ENCODE measurements at places on chromosomes 5 and 9. TPM values are rescaled to one million over a fixed set of nuclear protein-coding genes. Genes with fewer than 3 reads are reported as not detected.
A peak's percentile ranks its signal among the peaks of the same experiment; 100 is the strongest.

DNA sequence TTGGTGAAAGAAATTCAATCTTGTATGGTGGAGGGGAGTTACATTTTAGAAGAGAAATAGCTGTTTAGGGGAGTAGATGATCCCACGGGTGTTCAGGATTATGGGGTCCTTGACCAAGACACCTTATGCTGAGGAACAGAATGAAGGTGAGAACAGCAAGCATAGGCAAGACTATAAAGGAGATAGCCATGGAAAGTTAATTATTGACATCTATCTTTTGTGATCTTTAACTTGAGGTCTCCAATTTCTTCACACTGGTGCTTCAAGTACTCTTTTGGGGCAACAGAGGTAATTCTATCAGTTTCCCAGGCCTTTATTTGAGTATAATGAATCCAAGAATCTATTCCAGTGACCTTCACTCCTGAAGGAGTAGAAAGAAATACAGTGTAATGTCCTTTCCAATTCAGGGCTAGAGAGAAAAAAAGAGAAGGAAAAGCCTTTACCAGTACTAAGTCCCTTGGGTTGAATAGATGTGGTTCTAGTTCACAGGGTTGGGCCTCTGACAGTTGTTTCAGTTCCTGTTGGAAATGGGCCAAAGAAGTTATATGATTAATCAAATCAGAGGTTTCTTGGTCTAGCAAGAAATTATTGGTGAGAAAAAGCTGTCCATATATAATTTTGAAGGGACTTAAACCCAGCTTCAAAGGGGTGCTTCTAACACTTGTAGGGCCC is 2104.1 kb upstream of the ACO1 start:
- H3K27me3 ChIP-seq = no peaks in the 10 kb centered on the region
- H3K27ac ChIP-seq = no peak overlapping the region
- DNase-seq = no peak

DNA sequence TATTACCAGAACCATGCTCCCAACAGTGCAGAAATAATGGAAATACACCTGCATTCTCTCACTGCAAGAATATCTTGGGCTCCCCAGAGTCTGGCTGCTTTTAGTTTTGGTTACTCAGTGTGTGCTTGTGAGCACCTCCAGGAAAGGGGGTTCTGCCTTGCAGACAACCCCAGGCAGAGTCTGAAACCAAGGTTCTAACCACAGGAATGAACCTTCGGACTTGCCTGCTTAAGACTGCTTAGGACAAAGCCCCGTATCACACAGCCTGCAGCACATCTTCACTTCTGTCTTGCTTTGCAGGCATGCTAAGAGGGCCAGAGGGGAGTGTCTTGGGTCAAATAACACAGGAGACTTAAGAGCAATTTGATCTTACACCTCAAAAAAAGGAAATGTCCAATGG is 94.8 kb upstream of the SPATA31C2 start:
- H3K4me3 ChIP-seq = no peak overlapping the region
- H3K4me1 ChIP-seq = peaks cover 5% of the 10 kb centered on the region
- DNase-seq = no peak

- H3K27ac ChIP-seq = no peak overlapping the region
- no peaks in the 10 kb centered on the region for H3K36me3 ChIP-seq
- H3K27me3 ChIP-seq = no peaks in the 10 kb centered on the region
- no peaks in the 10 kb centered on the region for H3K4me1 ChIP-seq
- no peak overlapping the region for H3K4me3 ChIP-seq
Measured at GRCh38 chr5:28603869-28604268, 1565.5 kb upstream of the CDH9 start.

DNA sequence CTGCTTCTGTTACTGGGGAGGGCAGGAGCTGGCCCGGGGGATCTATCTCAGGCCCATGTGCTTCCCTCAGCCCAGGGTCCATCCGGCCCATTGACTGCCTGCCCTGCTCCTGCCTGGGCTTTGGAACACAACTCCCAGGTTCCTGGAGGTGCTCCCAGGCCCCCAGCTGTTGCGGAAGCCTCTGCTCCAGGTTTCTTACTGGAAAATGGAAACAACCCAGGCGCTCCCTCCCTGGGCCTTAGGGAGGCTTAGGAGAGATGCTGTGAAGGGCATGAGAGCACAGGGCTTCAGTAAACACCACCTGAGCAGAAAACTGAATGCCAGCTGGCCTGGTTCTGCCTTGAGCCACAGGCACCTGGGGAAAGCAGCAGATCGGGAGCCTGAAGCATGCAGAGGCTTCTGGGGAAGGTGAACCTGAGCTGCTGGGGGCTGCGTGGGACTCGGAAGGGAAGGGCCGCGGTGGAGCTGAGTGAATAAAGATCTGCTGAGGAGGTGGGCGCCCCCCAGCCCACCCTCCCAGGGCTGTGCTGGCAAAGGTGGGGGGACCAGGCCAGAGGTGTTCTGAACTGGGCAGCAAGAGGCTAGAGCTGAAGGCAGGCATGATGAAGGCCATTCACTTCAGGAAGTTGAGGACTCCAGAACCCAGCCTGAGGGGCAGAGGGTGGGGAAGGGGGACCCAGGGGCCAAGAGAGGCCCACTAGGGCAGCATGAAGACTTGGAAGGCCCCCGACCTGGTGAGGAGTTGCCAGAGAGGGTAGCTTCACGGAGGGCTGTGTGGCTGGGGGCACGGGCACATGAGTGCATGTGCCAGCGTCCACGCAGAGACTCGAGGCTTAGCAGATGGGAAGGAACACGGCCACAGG is 64.8 kb downstream of the SHB start:
- H3K4me3 ChIP-seq = no peak overlapping the region
- H3K27ac ChIP-seq = no peak overlapping the region
- H3K4me1 ChIP-seq = peaks cover 8% of the 10 kb centered on the region
- H3K27me3 ChIP-seq = no peaks in the 10 kb centered on the region
- DNase-seq = no peak
- no peaks in the 10 kb centered on the region for H3K36me3 ChIP-seq

- no peaks in the 10 kb centered on the region for H3K36me3 ChIP-seq
- H3K4me3 ChIP-seq = no peak overlapping the region
- H3K27me3 ChIP-seq = no peaks in the 10 kb centered on the region
- H3K4me1 ChIP-seq = peaks cover 5% of the 10 kb centered on the region
- no peak for DNase-seq
Measured at GRCh38 chr9:137680444-137681358, 61.9 kb downstream of the EHMT1 start.

The SAXO1 gene
- total RNA-seq = 0.16 TPM

The PCDHGB7 gene
- 21.3 TPM for total RNA-seq

DNA sequence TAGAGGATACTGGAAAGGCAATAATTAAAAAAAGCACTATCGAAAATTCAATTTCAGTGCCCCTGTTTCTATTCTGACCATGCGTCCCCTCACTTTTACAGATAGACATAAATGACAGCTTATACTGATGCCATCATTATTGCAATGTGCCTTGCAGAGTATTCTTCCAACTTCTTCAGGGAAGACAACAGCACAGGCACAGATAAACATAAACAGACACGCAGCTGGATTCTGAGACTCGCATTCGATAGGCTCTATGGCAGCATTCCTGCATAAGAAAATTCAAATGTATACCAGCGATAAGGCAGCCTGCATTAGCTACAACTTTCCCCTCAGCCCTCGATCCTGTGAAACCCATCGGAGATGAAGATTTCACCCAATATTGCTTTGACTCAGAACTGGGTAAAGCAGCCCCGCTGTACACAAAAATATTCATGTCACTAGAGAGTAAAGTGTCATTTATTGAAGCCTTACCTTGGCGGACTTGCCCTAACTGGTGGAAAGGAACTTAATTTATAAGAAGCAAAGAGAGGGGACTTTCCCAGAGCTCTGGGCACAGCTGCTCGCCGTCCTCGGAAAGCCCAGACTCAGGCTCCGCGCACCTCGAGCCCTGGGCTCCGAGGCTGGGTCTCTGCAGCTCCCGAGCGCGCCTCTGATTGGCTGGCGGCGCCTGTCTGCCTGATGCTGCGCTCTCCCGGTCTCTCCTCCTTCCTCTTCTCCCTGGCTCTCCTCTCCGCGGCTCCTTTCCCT is at the start of gene CDH18:
Gene CDH18 (minus strand): TSS at position 589 of the 750 bp plus-strand sequence. CDS start 149,214 bp downstream, outside the sequence.
- no peaks in the 10 kb centered on the region for H3K4me1 ChIP-seq
- H3K36me3 ChIP-seq = no peaks in the 10 kb centered on the region
- peak within 1 kb of the TSS; percentile 2 for H3K4me3 ChIP-seq

- no peak overlapping the region for H3K4me3 ChIP-seq
- DNase-seq = no peak
- H3K4me1 ChIP-seq = peaks cover 6% of the 10 kb centered on the region
- H3K27ac ChIP-seq = peak overlapping the region; percentile 74
Measured at GRCh38 chr9:2023532-2023931, 8.4 kb downstream of the SMARCA2 start.

- H3K27me3 ChIP-seq = no peaks in the 10 kb centered on the region
- H3K4me1 ChIP-seq = no peaks in the 10 kb centered on the region
- no peak overlapping the region for H3K4me3 ChIP-seq
- H3K27ac ChIP-seq = no peak overlapping the region
Measured at GRCh38 chr9:69877852-69878514, 57.4 kb downstream of the CFAP95 start.

The NFIB gene
- total RNA-seq = 95.2 TPM

- peak overlapping the region; percentile 41 for H3K4me3 ChIP-seq
- no peaks in the 10 kb centered on the region for H3K4me1 ChIP-seq
- H3K27ac ChIP-seq = peak overlapping the region; percentile 66
- no peak for DNase-seq
- no peaks in the 10 kb centered on the region for H3K27me3 ChIP-seq
- no peaks in the 10 kb centered on the region for H3K36me3 ChIP-seq
Measured at GRCh38 chr5:26482076-26482809, 556.1 kb downstream of the CDH9 start.

GRCh38 chr9:8802242-8802641 is 1002.7 kb upstream of the DMAC1 start:
- H3K36me3 ChIP-seq = no peaks in the 10 kb centered on the region
- DNase-seq = no peak
- no peak overlapping the region for H3K4me3 ChIP-seq
- H3K27ac ChIP-seq = no peak overlapping the region
- no peaks in the 10 kb centered on the region for H3K4me1 ChIP-seq

The EGFLAM gene
- total RNA-seq = 19.5 TPM

DNA sequence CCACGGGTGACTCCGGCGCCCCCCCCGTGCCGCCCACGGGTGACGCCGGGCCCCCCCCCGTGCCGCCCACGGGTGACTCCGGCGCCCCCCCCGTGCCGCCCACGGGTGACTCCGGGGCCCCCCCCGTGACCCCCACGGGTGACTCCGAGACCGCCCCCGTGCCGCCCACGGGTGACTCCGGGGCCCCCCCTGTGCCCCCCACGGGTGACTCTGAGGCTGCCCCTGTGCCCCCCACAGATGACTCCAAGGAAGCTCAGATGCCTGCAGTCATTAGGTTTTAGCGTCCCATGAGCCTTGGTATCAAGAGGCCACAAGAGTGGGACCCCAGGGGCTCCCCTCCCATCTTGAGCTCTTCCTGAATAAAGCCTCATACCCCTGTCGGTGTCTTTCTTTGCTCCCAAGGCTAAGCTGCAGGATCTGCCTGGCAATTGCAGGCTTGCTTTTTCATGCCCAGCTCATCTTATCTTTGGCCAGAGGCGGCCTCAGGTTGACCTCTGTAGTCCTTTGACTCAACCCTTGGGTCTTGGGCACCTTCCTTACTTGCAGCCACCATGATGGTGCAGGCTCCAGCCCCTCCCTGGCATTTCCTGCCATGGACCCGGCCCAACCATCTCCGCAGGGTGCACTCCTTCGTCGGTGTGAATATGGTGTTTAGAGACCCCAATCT is 9.8 kb downstream of the CEL start:
- no peak for DNase-seq
- no peaks in the 10 kb centered on the region for H3K4me1 ChIP-seq
- no peaks in the 10 kb centered on the region for H3K36me3 ChIP-seq
- H3K27me3 ChIP-seq = no peaks in the 10 kb centered on the region

- H3K36me3 ChIP-seq = no peaks in the 10 kb centered on the region
- H3K27me3 ChIP-seq = no peaks in the 10 kb centered on the region
- no peaks in the 10 kb centered on the region for H3K4me1 ChIP-seq
- DNase-seq = no peak
- H3K27ac ChIP-seq = no peak overlapping the region
- H3K4me3 ChIP-seq = no peak overlapping the region
Measured at GRCh38 chr9:102054811-102055210, 316.4 kb upstream of the GRIN3A start.

The IFNA10 gene
- not detected for total RNA-seq

The DND1 gene
- total RNA-seq = 2.6 TPM

The MPDZ gene
- total RNA-seq = 44.2 TPM

- no peaks in the 10 kb centered on the region for H3K4me1 ChIP-seq
- no peak overlapping the region for H3K27ac ChIP-seq
- DNase-seq = no peak
Measured at GRCh38 chr5:181173420-181174342, 26.3 kb downstream of the OR2V2 start.

DNA sequence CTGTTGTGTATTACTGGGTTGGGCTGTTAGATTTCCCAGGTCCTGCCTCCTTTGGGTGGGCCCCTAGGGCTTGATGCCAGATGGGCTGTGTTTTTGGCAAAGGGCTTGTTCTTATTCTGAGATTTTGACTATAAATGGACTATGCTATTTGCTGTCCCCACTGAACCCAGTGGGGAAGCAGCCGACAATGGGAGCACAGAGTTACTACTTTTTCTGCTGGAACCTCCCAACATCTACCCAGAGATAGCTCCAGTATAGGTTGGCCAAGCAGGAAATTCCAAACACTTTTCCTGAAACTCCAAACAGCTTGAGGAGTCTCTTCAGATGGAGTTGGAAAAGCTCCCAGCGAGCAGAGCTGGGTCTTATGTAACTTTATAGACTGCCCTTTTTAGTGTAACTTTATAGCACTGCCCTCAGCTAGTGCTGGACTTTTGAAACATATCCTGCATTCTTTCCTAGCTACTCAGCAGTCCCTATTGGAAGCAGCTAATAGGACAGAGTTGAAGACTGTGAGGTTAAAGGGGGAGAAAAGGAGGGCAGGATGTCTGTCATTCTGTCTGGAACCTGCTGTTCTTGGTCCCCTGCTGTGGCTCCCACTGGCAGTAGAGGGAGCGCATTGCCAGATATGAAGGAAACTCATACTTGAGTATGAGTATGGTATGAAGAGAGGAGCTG is 21.0 kb downstream of the RUSC2 start:
- H3K4me3 ChIP-seq = peak overlapping the region; percentile 2
- no peaks in the 10 kb centered on the region for H3K4me1 ChIP-seq
- DNase-seq = peak; percentile 62
- no peaks in the 10 kb centered on the region for H3K27me3 ChIP-seq
- H3K36me3 ChIP-seq = no peaks in the 10 kb centered on the region

DNA sequence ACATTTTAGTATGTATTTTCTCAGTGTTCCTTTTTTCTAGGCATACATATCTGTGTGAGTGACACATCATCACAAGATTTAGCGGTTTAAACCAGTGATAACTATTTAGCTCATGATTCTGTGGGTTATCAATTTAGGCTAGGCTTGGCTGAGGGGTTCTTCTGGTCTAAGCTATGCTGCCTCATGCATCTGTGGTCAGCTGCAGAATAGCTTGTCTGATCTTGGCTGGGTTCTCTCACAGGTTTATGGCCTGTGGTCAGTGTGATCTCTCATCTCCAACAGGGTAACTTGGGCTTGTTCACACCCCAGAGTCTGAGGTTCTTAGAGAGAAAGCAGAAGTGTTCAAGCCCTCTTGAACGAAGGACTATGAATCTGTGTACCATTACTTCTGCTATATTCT is 363.3 kb downstream of the KDM4C start:
- DNase-seq = no peak
- H3K4me1 ChIP-seq = no peaks in the 10 kb centered on the region
- H3K36me3 ChIP-seq = no peaks in the 10 kb centered on the region
- H3K4me3 ChIP-seq = no peak overlapping the region

Data from breast epithelium (tissue), 4 donors.